Vagina (tissue), 2 donors: ENCODE measurements at places on chromosomes 6 and 20.

- no peak overlapping the region for H3K27ac ChIP-seq
- DNase-seq: no peak
- H3K4me3 ChIP-seq: no peak overlapping the region
- no peaks in the 10 kb centered on the region for H3K4me1 ChIP-seq
- H3K36me3 ChIP-seq: peaks cover 4% of the 10 kb centered on the region
Observed at GRCh38 chr6:89862273-89862672, 32.0 kb upstream of the GJA10 start.

GRCh38 chr6:12516070-12516469, 200.5 kb upstream of the PHACTR1 start:
- no peaks in the 10 kb centered on the region for H3K4me1 ChIP-seq
- no peaks in the 10 kb centered on the region for H3K36me3 ChIP-seq
- no peak overlapping the region for H3K4me3 ChIP-seq
- no peaks in the 10 kb centered on the region for H3K27me3 ChIP-seq
- no peak overlapping the region for H3K27ac ChIP-seq

- H3K27ac ChIP-seq: no peak overlapping the region
- no peaks in the 10 kb centered on the region for H3K4me1 ChIP-seq
- H3K36me3 ChIP-seq: no peaks in the 10 kb centered on the region
- H3K27me3 ChIP-seq: no peaks in the 10 kb centered on the region
- H3K4me3 ChIP-seq: no peak overlapping the region
Observed at GRCh38 chr6:107590378-107590777, 100.5 kb downstream of the SOBP start.

- H3K27me3 ChIP-seq: no peaks in the 10 kb centered on the region
- no peaks in the 10 kb centered on the region for H3K4me1 ChIP-seq
- DNase-seq: no peak
- H3K4me3 ChIP-seq: no peak overlapping the region
Observed at GRCh38 chr20:17281478-17281877, 54.6 kb downstream of the PCSK2 start.

DNA sequence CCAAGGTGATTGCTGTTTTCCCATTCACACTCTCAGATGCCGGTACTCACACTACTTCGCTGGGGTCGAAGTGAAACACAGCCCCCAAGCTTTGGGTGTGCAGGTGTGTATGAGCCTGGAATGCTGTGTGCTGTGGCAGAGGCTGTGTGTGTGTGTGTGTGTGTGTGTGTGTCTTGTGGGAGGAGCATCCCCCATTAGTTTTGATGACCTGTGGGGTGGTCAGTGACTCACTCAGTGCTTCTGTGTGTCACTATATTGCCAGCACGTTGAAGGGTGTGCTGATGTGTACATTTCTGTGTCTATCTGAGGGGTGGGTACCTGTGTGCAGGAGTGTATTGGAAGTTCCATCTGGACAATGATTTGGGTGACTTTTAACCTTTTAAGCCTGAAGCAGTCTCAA, 5.0 kb upstream of the SLC12A5 start:
- H3K27me3 ChIP-seq: no peaks in the 10 kb centered on the region
- H3K4me1 ChIP-seq: peaks cover 19% of the 10 kb centered on the region
- no peaks in the 10 kb centered on the region for H3K36me3 ChIP-seq
- no peak for DNase-seq
- no peak overlapping the region for H3K4me3 ChIP-seq
- H3K27ac ChIP-seq: no peak overlapping the region
